Neural crest cell (in vitro differentiated cells): ENCODE measurements at places on chromosomes 11 and 22. TPM values are rescaled to one million over a fixed set of nuclear protein-coding genes. Genes with fewer than 3 reads are reported as not detected.

The H19 gene
- 71.3 and 71.8 TPM in 2 replicates for total RNA-seq

The NOX4 gene
- 5.1 and 6.2 TPM in 2 replicates for total RNA-seq

GRCh38 chr11:120256178-120256577 is 16.2 kb downstream of the POU2F3 start:
- DNase-seq = no peak

The SERHL2 gene
- 0.36 and 0.63 TPM in 2 replicates for total RNA-seq

The HSPA8 gene
- total RNA-seq = 1,559 and 1,580 TPM in 2 replicates

DNA sequence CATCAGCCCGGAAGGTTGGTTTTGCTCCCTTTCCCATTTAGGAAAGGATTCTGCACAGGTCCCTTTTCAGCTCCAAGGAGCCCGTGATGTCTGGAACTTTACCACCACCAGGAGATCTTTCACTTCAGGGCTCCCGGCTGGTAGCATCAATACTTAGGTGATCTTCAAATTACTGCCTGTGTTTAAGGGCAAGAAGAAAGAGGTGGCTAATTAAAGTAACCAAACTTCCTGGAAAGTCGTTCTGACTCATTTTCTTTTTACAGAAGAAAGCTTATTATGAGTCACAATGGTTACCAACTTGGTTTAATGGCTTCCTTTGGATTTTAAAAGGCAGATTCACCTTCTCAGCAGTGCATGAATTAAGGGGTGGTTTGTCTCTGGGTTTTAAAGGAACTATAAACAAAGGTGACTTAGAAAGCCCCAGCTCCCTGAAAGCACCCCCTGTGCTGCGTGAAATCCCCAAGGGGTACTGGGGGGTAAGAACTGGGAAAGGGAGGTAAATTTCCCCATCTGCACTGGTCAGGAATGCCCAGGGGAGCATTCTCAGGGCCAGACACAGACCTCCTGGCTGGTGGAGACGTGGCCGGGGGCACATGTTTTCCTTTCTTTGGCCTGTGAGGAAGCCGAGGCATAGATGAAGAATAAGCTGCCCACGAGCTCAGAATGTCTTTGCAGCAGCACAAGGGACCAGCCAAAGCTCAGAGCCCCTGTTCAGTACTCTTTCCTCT is 8.8 kb downstream of the POU2F3 start:
- no peak for DNase-seq

GRCh38 chr11:95245038-95245437 is 14.0 kb upstream of the SESN3 start:
- no peak for DNase-seq

The MFRP gene
- total RNA-seq = not detected in 2 replicates

- no peak for DNase-seq
Measured at GRCh38 chr11:123473941-123474677, 44.0 kb downstream of the GRAMD1B start.

The YPEL1 gene
- total RNA-seq = 19.5 and 20.9 TPM in 2 replicates

The SUSD2 gene
- total RNA-seq = 0.37 and 0.66 TPM in 2 replicates

DNA sequence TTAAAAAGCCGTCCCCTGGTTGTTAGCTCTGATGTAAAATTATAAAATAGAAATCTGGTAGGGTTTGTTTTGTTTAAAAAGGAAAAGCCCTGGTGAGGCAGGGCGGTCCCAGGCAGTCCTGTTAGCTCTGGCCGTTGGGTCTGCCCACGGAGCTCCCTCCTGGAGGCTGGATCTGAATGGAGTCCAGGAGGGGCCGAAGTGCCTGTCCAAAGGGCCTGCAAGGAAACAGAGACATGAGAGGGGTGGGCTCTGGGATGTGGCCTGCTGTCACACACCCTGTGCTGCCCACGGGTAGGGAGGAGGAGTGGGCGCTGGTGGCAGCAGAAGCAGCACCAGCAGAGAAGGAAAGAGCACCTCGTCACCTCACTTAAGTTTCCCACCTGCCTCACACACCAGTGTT is 11.3 kb upstream of the PMM1 start:
- DNase-seq = no peak

- DNase-seq = no peak
Measured at GRCh38 chr11:57487920-57488659, 27.4 kb downstream of the SLC43A1 start.

GRCh38 chr11:102891736-102892135 is 17.0 kb upstream of the MMP12 start:
- DNase-seq = no peak

DNA sequence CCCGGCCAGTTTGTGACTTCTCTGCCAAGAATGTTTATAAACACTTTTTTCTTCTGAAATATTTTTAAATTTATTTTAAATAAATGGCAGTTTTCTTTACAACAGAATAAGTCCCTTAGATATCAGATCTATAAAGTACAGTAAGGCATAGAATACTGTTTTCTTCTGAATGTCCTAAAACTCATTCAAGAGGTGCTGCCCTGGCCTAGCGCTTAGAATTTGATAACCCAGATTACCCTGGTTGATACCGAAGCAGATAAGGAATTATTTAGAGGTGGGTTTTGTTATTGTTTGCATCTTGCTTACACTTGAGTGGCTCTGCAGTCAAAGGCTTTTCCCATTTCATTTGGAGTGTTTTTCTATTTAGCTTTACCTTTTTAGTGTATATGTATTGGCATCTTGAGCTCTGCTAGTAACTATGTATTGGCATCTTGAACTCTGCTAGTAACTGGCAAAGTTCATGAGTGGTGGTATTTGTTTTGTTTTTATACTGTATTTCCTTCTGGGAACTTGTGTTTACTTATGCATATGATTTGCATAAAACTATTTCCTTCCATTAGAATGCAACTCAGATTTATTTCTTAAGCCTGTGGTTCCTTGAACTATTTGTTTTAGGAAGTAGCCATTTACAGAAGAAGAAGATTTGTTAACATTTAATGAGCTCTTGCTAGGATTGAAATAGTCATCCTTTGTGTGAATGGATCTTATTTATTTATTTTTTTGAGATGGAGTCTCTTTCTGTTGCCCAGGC is 1.2 kb downstream of the ACAD8 start:
- no peak for DNase-seq

DNA sequence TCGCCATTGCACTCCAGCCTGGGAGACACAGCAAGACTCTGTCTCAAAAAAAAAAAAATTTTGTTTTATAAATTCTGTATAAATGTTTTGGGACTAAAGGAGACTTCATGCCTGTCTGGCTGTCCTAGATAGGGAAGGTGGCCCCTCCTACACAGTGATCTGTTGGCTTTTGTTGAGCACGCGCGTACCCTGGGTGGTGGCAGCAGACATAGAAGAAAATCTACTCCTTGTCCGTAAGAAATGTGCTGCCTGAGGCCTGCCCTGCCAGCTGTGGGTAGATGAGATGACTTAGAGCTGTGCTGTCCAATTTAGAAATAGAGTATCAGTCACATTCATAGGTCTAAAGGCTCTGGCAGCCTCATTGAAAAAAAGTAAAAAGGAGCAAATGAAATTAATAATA is 37.0 kb downstream of the AP2A2 start:
- DNase-seq = no peak

DNA sequence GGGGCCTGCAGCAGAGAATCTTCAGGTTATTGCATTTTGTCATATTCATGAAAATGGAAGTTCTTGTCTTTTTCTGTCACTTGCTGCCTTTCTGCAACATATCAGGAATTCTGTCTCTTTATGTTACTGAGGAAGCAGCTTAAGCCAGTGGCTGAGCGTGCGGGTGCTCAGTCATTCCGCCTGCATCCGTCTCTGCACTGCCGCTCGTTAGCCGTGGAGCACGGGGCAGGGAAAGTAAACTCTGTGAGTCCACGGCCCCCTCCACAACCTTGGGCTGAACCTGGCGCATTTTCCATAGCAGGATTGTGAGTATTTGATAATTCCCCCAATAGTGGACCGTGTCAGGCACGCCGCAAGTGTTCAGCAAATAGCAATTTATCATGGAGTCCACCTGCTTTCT is 1007.7 kb downstream of the BRD1 start:
- DNase-seq = no peak

DNA sequence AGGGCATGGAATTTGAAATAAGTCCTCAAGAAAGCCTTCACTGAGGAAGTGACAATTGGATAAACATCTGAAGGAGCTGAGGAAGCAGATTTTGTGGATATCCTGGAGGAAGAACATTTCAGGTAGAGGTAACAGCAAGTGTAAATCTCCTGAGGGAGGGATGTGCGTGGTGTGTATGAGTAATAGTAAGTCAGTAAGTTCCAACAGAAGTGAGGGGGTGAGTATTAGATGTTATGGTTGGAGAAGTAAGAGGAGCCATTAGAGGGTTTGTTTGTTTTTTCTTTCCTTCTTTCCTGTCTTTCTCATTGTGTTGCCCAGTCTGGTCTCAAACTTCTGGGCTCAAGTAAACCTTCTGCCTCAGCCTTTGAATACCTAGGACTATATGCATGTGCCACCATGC is 29.0 kb downstream of the ANKRD42 start:
- no peak for DNase-seq

The CABP4 gene
- not detected in 2 replicates for total RNA-seq

DNA sequence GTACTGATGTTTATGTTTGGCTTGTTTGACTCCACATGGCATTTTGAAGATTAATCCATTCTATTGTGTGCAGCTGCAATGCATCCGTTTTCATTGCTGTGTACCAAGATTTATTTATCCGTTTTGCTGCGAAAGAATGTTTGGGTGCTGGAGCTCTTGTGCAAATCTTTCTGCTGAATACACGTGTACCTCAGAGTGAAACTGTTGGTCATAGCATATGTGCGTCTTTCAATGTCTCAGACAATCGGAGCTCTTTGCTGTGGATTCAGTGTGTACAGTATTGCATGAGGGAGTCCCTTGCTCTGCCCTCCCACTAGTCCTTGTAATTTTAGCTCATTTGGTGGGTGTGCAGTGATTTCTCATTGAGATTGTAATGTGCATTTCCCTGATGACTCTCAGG is 545.4 kb downstream of the TBC1D22A start:
- no peak for DNase-seq
